Upper lobe of right lung (tissue), 1 donor: ENCODE measurements at places on chromosomes 16 and 17. TPM values are rescaled to one million over a fixed set of nuclear protein-coding genes. Genes with fewer than 3 reads are reported as not detected.

KAT7 gene
- 61.4 TPM for total RNA-seq

- DNase-seq = no peak
Measured at GRCh38 chr16:24163935-24164334, 92.2 kb upstream of the CACNG3 start.

DNA sequence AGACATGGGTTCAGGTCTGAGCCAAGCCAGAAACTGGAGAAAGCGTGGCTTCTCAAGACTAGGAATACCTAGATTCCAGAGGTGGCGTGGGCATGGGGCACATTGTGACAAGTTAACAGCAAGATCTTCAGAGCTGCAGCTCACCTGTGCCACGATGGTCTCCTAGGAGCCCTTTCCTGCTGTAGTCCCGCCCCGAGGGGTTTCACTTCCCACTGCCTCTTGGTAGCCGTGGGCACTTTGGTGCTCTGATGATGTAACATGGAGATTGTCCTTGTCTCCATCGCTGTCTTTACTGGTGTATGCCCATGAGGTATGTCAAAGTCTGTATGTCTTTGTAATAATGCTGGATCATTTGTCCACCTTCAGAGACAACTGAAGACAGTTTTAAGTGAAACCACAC, 89.7 kb downstream of the WWOX start:
- no peak for DNase-seq

DNA sequence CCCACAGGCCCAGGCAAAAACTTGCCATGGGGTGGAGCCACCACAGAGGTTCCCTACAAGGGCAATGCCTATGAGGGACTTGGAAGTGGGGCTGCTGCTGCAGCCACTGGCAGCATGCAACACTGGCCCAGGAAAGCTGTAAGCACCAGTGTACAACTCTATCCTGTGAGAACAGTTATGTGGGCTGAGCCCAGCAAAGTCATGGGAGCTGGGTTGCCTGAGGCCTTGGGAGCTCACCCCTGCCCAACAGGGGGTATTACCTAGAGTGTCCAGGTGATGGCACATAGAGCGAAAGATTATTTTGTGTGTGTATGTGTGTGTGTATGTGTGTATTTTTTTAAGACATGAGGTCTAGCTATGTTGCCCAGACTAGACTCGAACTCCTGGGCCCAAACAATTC, 57.0 kb downstream of the TANC2 start:
- no peak for DNase-seq

GRCh38 chr17:75266316-75267152, 4.5 kb downstream of the MIF4GD start:
- no peak for DNase-seq

GRCh38 chr17:68248891-68249290, 1.0 kb downstream of the AMZ2 start:
- no peak for DNase-seq

- DNase-seq = no peak
Measured at GRCh38 chr16:88502371-88502770, 49.3 kb downstream of the ZFPM1 start.

STX8 gene
- 52.5 TPM for total RNA-seq

- DNase-seq = no peak
Measured at GRCh38 chr16:13835935-13836730, 83.8 kb upstream of the ERCC4 start.

GRCh38 chr16:31505483-31505882, 2.7 kb downstream of the RUSF1 start:
- no peak for DNase-seq

DNA sequence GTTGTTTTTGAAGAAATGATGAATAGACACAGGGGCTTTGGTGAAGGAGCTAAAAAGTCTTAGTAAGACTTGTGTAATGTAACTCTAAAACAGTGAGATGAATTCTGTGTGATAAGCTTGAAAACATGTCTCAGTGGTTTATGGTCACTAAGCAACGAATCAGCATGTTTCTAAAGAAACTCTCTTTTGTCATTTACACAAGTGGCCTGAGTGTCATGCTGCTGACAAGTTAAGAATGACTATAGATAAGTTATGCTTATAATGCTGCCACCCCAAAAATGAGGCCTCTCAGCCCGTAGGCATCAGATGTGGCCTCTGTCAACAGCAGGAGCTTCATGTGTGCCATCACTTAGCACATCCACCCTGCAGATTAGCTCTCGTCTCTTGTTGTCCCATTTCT, 8.7 kb downstream of the COX10 start:
- no peak for DNase-seq

GRCh38 chr16:17138801-17139200, 332.0 kb downstream of the XYLT1 start:
- no peak for DNase-seq

CCL17 gene
- 15.5 TPM for total RNA-seq

- DNase-seq = peak; percentile 40
Measured at GRCh38 chr17:44912763-44913544, 2.3 kb downstream of the GFAP start.

CD300E gene
- total RNA-seq = 6.5 TPM

GRCh38 chr17:18371455-18371854, 6.1 kb upstream of the EVPLL start:
- DNase-seq = peak; percentile 17

ABCA3 gene
- 598 TPM for total RNA-seq

HBA1 gene
- total RNA-seq = 241 TPM

DNA sequence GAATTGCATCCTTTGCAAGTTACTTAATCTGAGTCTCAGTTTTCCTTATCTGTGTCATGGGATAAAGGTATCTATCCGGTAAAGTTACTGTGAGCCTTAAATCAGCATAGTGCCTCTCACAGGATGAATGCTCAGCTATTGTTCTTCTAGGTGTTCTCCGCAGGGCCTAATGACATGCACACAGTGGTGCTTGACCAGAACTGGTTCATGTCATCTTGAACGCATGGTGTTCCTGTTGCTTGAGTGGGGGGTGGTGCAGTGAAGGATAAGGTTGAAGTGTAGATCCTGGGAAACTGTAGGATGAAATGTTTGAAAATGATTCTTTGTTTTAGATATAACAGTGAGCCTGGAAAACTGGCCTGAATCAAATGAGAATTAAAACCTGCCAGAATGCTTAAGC, 4.0 kb downstream of the KRT40 start:
- no peak for DNase-seq

DNA sequence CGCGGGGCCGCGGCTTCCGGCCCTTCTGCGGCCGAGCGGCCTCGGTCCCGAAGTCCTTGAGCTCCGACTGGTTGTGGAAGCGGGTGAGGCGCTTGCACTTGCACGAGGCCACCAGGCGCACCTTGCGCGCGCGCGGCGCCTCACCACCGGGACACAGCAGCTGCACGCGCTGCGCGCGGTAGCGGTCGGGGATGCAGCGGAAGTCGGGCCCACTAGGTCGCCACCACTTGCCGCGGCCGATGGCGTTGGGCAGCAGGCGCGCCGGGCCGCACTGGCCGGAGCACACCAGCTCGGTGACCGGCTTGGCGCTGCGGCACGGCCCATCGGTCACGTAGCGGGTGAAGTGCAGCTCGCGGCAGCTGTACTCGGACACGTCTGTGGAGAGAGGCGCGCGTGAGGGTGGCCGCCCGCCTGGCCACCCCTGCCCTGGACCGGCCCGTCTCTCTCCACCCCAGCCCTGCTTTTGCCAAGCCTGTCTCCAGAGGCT, 3.2 kb downstream of the SOST start:
- no peak for DNase-seq

GRCh38 chr17:81888988-81889595, 2.3 kb downstream of the ALYREF start:
- DNase-seq = no peak

DNA sequence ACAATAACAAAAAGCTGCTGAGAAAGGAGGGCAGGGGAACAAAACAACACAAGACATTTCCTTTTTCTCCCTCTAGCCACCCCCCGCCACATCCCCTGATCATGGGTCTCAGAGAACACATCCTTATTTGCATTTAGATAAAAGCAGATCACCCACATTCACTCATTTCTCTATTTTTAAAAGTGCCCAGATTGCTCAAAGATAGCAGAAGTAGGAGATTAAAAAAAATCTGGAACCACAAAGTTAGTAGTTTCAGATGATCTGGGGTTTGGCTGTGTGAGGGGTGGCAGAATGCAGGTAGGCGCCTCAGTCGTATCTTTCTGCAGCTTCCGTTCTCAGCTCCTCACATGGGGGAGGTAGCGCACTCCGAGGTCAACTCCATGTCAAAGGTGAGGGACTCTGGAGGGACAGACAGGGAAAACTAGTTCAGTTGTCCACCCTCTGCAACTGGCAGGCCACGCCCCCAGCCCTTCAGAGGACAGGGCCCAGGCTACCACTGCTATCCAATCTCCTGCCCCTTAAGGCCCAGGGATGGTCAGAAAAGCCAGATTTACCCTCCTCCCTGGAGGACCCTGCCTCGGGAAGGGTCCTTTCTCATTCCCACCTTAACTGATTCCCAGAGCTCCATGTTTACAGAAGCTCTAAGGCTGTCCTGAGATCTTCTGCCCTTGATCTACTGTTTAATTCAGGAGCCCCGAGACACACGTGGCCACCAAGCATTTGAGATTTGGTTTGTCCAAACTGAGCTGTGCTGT, 27.3 kb downstream of the STAT5A start:
- no peak for DNase-seq

DNA sequence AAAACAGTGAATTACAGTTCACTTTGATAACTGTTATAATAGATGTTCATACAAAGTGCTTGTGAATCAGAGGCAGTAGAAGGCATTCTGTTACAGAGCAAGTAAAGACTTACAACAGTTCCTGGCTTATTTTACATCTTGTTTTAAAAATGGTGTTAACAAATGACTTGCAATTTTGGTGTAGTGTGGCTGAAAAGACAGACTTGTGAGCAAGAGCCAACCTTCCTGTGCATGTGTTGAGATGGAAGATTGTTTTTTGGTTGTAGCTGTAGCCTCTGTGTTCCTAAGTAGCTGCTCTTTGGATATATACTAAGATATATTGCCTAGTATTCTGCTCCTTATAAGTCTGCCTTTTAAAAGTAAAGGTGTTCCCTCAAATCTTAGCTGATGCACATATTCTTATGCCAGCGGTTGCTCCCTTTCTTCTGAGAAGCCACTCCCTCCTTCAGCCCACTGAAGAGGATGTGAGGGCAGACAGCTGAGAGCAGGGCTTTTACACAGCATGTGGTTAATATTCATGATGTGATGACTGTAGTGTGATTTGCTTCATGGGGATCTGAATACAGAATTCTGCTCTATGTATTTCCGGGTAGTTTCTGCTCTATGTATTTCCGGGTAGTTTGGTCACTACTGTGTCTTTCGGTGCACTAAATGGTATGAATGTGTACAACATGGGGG, 182.3 kb downstream of the PHKB start:
- DNase-seq = no peak

- DNase-seq = no peak
Measured at GRCh38 chr16:87703071-87703470, 62.7 kb downstream of the KLHDC4 start.

GRCh38 chr16:73996624-73997339, 299.8 kb upstream of the PSMD7 start:
- DNase-seq = no peak

SARM1 gene
- total RNA-seq = 14.4 TPM

PRKCB gene
- 25.2 TPM for total RNA-seq

HSD17B2 gene
- total RNA-seq = 3.1 TPM

- peak; percentile 90 for DNase-seq
Measured at GRCh38 chr16:88764913-88765349, 20.1 kb downstream of the PIEZO1 start.

TAF1C gene
- total RNA-seq = 80.2 TPM
